ENCODE measurements at places on chromosomes 6 and 20.

DNA sequence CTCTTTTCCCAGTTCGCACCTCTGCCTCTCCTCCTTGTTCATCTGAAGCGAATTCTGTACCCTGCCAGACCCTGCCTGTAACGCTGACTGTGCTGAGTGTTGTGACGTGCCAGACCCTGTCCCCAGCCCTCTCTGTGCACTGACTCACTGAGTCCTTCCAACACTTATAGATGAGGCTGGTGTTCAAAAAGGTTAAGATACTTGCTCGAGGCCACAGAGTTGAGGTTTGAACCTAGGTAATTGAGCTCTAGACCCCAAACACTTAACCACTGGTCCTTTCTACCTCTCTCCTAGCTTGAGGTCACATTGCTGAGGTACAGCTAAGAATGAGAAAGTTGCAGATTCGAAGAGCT is 45.7 kb upstream of the NEDD9 start:
- no peak for DNase-seq

GRCh38 chr6:96716221-96716620 is 121.1 kb downstream of the GPR63 start:
- DNase-seq: no peak

- peak; percentile 88 for DNase-seq
These were observed 572 bp downstream of the DSE start for GRCh38 chr6:116371120-116371917.

DNA sequence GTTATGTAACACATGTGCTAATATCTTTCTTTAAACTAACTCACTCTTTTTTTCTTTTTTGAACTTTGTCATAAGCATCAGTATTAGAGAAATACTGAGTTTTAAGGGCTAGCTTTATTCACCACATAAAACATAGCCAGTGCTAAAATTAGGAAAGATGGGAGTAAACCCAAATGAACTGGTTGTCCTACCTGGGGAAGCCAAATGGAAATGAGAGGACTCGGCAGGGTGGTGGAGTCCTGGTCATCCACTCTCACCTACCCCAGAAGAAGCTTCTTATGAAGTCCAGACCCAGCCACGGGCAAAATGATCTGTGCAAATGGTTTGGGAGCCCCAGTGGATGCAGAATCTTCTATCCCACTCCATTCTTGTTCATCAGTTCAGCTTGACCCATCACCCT is 56.1 kb downstream of the MDGA1 start:
- no peak for DNase-seq

Data from tibial artery (tissue), 4 donors.